DMS79 (cell line): ENCODE measurements at places on chromosomes 5 and 9.
A peak's percentile ranks its signal among the peaks of the same experiment; 100 is the strongest.

DNA sequence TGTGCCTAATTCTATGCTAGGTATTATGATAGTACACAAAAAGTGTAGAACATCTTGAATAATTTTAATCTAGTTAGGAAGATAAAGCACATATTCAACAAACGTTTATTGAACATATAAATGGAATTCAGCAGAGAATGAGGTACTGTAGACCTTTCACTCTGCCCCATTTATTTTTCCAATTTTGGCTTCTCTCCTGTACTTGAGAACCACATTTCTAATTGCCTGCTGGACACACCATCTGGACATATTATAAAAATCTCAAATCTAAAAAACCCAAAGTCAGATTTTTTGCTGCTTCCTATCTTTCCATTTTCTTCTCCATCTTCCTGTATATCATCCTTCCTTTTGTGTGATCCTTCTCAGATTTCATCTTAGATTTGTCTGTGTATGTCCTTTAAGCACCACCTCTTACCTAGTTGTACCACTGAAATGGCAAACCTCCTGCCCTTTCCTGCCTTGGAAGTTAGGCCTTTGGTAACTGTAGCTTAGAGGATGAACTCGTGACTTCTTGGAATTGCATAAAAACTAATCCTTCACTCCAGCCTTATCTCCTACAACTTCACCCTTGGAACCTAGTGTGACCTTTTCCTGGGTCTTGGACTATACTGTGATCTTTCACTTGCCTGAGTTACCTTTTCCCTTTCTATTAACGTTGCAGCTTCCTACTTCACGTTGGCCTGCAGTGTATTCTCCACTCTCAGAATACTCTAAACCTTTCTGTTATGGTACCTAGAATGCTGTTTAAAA is 8.8 kb downstream of the SLC26A2 start:
- no peak for DNase-seq

GRCh38 chr9:123662057-123662776 is 267.7 kb downstream of the DENND1A start:
- DNase-seq = no peak

GRCh38 chr5:87010736-87011135 is 256.9 kb upstream of the RASA1 start:
- no peak for DNase-seq

DNA sequence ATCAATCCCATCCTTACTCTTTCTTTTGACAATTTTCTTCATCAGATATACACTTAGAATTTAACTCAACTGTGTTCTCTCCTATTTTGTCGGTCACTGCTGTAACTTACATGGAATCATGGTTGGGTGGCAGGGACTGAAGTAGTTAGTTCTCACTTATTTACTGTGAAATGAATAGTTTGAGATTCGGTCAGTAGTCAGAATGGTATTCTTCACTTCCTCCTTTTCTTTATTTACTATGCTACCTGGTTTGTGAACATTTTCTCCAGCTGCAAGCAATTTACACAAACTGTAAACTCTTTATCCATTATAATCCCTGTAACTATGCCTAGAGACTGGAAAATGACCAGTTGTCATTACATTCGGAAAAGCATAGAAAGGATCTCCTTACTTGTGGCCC is 41.5 kb upstream of the GDNF start:
- DNase-seq = no peak

DNA sequence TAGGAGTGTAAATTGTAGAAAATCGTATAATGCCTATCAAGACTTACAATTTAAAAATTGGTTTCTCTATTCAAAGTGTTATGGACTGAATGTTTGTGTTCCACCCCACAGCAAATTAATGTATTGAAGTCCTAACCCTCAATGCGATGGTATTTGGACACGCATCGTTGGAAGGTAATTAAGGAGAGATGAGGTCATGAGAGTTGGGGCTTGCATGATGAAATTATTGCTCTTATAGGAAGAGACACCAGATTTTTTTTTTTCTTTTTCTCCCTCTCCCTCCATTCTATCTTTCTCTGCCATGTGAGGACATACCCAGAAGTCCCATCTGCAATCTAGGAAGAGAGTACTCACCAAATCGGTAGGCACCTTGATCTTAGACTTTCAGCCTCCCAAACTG is 189.2 kb downstream of the MAN2A1 start:
- no peak for DNase-seq

GRCh38 chr9:6229186-6229585 is 13.6 kb downstream of the IL33 start:
- no peak for DNase-seq

GRCh38 chr9:114774524-114774923 is 31.3 kb downstream of the TNFSF15 start:
- DNase-seq = no peak

DNA sequence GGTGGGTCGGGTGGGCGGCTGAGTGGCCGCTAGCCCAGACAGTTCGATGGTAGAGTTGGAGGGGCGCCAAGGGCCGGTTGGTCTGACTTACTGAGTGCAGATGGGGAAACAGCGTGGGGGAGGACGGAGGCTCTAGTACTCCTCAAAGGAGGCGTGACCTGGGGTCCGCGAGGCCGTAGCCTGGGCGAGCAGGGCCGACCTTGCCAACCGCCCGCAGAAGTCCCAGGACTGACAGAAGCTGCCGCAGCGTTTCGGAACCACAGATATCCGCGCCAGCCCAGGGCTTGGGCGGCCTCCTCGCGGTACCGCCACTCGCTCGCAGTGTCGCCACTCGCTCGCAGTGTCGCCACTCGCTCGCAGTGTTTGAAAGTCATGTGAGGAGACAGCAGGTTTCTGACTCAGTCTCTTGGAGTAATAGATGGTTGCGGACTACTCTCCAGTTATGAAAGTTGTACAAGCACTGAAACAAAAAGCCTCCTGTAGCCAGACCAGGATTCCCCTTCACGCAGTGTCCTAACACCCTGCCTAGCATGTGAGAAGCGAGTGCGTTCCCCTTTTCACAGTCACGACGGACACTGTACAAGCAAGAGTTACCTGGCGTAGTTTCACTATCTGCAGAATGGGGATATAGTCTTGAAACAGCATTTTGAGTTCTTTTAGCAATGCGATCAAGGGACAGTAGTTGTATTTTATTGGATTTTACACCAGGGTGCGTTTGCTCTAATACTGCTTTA is 674 bp downstream of the TMEM38B start:
- no peak for DNase-seq

- no peak for DNase-seq
Observed at GRCh38 chr5:1779782-1780613, 19.6 kb downstream of the MRPL36 start.

GRCh38 chr9:121280715-121281613 is 13.0 kb downstream of the GSN start:
- DNase-seq = peak; percentile 64

DNA sequence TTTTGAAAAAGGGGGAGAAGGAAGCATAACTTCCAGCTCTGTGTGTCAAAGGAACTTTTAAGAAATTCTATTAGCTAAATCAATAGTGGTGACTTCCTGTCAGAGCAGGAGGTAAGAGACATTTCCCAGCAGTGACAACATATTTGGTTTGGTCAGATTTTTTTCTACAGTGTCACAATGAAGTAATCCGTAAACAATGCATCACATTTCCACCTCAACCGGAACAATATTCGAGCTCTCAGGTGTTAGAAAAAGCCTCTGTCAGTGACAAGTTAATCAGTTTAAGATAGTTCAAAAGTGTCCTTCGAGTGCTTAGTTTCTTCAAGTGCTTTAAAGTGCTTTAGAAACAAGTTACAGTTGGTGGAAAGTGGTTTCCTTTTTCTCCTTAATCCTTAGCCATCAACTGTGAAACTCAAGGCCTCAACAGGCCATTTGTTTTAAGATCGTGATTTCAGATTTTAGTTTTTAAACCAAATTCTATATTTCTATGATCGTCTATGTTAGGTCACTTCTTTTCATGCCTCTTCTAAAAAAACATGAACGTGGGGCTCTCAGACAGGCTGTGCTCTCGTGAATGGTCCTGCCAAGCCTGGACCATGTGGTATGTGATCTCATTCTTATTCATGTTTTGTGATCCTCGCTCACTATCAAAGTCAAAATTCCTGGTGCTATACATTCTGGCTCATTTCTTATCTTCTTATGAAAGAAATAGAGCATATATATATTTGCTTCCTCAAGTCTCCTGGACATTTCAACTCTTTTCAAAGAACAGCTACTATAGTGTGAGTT is 181.9 kb upstream of the HMHB1 start:
- no peak for DNase-seq

GRCh38 chr9:81737871-81738507 is 48.6 kb upstream of the TLE1 start:
- no peak for DNase-seq

- DNase-seq = no peak
Observed at GRCh38 chr5:87752362-87752761, 339.6 kb upstream of the CCNH start.

GRCh38 chr5:90994796-90995195 is 388.3 kb downstream of the ARRDC3 start:
- DNase-seq = no peak

DNA sequence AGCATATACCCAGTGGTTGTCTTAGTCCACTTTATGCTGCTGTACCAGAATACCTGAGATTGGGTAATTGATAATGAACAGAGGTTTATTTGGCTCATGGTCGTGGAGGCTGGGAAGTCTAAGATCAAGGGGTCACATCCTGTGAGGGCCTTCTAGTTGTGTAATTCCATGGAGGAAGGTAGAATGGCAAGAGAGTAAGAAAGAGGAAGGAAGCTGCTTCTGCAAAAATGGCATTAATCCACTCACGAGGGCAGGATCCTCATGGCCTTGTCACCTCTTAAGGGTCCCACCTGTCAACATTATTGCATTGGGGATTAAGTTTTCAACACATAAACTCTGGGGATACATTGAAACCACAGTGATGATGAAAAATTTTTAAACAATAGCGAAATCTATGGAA is 17.0 kb downstream of the BTNL8 start:
- DNase-seq = no peak

- DNase-seq = no peak
Observed at GRCh38 chr5:14408969-14409586, 172.5 kb upstream of the OTULINL start.

- no peak for DNase-seq
Observed at GRCh38 chr5:127583866-127584265, 65.0 kb upstream of the CTXN3 start.

GRCh38 chr9:123689701-123690428 is 240.1 kb downstream of the DENND1A start:
- DNase-seq = no peak

- no peak for DNase-seq
Observed at GRCh38 chr5:123035918-123036390, 571 bp downstream of the PPIC start.

DNA sequence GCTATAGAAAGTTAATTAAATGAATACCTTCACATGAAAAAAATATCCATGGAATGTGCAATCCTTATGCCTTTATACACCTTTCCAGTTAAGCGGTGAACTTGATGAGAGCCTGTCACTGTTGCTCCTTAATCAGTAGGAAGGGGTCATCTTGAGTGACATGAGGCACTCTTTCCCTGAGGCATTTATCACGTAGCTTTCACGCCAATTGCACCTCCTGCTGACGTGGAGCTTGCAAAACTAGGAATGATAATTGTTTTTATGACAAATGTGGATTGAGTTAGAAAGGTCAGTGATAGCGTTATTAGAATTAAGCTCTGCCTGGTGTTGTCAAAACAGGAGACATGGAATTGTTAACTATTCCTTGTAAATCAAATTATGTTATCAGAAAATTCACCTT is 79.7 kb downstream of the SLF1 start:
- no peak for DNase-seq

GRCh38 chr5:51043745-51044144 is 339.5 kb upstream of the ISL1 start:
- DNase-seq = peak; percentile 68

DNA sequence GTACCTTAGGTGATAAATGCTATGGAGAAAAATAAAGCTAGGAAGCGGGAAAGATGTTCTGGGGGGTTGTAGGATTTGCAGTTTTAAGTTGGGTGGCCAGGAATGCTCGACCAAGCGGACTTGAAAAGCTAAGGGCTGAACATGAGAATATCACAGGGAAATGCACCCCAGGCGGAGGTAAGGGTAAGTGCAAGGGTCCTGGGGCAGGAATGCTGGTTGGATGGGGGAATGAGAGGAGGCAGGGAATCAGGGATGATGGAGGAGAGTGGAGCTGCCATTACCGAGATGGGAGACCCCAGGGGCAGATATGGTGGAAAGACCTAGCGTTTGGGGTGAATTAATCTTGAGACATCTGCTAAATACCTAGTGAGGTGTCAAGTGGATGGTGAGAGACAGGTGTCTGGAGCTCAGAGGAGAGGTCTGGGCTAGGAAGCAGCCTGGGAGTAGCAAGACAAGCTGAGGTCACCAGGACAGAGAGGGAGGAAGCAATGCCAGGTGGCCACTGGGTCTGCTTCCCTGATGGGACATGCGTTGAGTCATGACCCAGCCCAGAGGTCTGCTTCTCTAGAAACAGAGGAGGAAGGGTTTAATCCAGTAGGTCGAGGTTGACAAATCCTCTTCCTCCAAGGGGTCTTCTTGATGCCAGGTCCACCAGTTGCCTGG is 77.7 kb upstream of the ASS1 start:
- no peak for DNase-seq

GRCh38 chr9:121219530-121219929 is 17.9 kb upstream of the RAB14 start:
- no peak for DNase-seq

GRCh38 chr5:156815988-156816599 is 34.0 kb upstream of the PPP1R2B start:
- DNase-seq = no peak

GRCh38 chr9:70987986-70988385 is 133.4 kb downstream of the TRPM3 start:
- DNase-seq = no peak

DNA sequence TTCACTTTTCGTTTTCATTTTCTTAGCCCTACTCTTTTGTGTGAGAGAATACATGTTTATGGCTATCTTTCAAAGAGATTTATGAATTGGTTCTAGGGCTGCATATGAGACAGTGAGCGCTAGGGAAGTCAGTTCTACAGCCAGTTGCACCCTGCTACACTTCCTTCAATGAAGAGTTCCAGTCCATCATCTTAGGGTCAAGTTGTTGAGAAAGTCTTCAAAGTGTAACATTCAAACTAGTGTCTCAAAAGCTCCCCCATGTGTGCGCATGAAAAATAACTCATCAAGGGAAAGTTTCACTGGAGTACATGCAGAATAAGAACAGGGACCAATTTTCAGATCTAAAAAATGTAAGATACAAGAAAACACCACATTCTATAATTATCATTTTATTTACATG is 317.2 kb downstream of the DEPDC1B start:
- no peak for DNase-seq

DNA sequence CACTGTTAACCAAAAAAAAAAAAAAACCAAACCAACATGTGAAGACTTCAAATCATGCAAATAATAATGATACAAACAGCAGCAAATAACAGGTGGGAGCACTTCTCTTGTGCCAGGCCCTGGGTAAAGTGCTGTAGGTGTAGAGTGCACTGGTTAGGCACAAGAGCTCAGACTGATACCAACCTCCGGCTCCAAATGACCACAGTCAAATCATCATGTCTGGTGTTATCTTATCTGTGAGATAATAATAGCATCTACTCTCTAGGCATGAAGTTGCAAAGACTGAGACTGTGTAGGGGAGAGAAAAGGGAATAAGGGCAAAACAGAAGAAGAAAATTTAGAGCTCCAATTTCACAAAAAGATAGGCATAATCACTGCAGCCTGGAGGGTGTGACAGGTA is 159.5 kb downstream of the ARL15 start:
- DNase-seq = no peak
